Calu3 (cell line): ENCODE measurements at places on chromosomes 3 and 15. TPM values are rescaled to one million over a fixed set of nuclear protein-coding genes. Genes with fewer than 3 reads are reported as not detected.

DNA sequence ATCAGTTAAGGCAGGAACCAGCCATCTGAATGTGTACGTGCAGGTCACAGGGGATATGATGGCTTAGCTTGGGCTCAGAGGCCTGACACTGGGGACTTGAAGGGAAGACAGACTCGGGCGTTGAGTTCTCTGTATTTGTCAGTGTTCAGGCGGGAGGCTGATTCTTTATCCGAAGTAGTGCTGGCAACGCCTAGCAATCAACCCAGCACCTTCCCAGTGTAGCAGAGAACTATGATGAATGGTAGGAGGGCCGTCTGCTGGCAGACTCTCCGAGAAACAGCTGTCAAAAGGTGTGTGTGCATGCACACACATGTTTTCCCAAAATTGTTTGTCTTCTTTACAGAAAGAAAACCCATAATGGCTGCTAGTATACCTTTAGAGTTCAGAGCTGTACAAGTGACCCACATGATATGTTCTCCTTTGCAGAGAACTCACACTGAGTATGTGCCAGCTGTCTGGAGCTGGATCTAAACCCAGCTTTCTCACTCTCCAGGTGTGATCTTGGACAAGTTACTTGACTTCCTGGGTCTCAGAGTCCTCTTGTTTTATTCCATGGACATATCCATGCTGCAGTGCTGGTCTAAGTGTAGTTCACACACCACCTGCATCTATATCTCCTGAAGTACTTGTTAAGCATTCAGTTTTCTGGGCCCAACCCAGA, 74.5 kb upstream of the LARS2 start:
- DNase-seq, result no peak

- peak; percentile 36 for DNase-seq
Measured at GRCh38 chr15:79025201-79025600, 65.4 kb downstream of the RASGRF1 start.

GRCh38 chr15:84836844-84837243, 19.7 kb downstream of the ALPK3 start:
- no peak for DNase-seq

Gene SLC12A1
- total RNA-seq, result not detected in 2 replicates

DNA sequence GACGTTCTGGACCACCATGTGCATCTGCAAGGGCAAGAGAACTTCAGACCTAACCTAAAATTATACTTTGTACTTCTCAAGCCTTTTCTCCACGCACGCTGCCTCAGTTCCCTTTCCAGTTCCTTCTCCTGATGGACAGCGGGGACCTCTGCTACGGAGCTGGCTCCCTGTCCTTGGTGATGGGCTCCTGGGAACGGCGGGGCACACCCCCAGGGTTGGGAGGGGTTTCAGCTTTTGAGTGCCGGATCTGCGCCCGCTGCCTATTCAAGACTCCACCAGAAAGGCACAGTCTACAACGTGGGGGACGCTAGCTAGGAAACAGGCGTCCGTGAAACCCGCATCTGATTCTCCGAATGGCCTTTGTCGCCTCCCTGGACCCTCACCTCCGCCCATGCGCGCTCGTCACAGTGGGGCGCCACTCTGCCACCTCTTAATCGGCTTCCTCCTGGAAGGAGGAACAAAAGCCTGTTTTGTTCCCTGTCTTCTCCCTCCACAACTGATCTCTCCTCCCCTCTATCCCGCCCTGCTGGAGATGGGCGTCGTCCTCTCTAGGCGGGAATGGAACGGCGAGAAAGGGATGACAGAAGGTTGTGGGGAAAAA, 2.2 kb downstream of the GPR149 start:
- DNase-seq, result no peak

- no peak for DNase-seq
Measured at GRCh38 chr3:40871394-40871793, 327.9 kb upstream of the CTNNB1 start.

GRCh38 chr3:129961141-129961541, 13.4 kb upstream of the TRH start:
- no peak for DNase-seq

DNA sequence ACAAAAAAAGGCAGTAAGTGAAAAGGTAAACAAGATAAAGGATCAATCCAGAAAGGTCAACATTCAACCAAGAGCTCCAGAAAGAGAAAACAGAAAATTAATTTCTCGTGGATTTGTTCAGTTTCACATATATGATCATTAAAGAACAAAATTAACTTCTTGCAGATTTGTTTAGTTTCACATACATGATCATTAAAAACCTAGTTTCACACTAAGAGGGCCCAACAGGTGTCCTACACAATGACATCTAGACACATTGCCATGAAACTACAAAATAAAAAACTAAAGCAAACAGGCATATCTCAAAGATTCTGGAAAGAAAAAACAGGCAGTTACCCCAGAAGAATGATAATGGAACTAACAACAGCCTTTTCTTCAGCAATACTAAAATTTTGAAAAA, 22.1 kb downstream of the PHC3 start:
- DNase-seq, result no peak

Gene TRH
- not detected in 2 replicates for total RNA-seq

DNA sequence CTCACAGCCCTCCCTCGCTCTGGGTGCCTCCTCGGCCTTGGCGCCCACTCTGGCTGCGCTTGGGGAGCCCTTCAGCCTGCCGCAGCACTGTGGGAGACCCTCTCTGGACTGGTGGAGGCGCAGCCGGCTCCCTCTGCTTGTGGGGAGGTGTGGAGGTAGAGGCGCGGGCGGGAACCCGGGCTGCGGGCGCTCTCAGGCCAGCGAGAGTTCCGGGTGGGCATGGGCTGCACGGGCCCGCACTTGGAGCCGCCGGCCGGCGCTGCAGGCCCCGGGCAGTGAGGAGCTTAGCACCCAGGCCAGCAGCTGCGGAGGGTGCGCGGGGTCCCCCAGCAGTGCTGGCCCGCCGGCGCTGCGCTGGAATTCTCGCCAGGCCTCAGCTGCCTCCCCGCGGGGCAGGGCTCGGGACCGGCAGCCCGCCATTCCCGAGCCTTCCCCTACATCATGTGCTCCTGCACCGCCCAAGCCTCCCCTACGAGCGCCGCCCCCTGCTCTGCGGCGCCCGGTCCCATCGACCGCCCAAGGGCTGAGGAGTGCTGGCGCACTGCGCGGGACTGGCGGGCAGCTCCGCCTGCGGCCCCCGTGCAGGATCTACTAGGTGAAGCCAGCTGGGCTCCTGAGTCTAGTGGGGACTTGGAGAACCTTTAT, 46.0 kb upstream of the GSK3B start:
- no peak for DNase-seq

GRCh38 chr3:42502429-42503250, at the start of gene VIPR1:
Gene VIPR1, plus strand, starts transcription at chr3:42502643. Its CDS starts 93 bp downstream, at chr3:42502736.
- DNase-seq, result peak; percentile 97

Gene NPAP1
- total RNA-seq, result not detected in 2 replicates

DNA sequence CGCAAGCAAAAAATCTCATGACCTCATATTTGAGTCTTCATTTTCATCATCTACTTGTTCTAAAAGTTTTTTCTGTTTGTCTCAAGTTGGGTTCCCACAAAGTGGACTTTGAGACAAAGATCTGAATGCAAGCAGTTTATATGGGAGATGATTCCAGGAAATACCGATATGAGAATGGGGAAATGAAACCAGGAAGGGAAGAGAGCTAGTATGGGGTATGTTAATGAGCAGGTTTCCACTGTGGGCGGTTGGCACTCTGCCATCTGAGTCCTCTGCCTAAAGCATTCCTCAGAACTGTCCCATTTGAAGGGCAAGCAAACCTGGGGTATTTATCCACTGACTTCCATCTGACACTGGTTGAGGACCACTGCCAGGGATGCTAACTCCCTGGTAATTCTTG, 8.8 kb downstream of the ADPRH start:
- peak; percentile 16 for DNase-seq

Gene PLAAT1
- 6.2 and 7.3 TPM in 2 replicates for total RNA-seq

- DNase-seq, result no peak
Measured at GRCh38 chr3:54353946-54354345, 231.6 kb downstream of the CACNA2D3 start.
